Activated CD8-positive, alpha-beta T cell treated with anti-CD3 and anti-CD28 coated beads for 36 hours (primary cell): ENCODE measurements at places on chromosomes 13 and 19.

- DNase-seq: no peak
Measured at GRCh38 chr13:27659145-27659865, 37.6 kb downstream of the POLR1D start.

- DNase-seq: no peak
Measured at GRCh38 chr13:109665240-109665639, 121.1 kb downstream of the IRS2 start.

- no peak for DNase-seq
Measured at GRCh38 chr13:32179708-32180107, 135.5 kb downstream of the ZAR1L start.

DNA sequence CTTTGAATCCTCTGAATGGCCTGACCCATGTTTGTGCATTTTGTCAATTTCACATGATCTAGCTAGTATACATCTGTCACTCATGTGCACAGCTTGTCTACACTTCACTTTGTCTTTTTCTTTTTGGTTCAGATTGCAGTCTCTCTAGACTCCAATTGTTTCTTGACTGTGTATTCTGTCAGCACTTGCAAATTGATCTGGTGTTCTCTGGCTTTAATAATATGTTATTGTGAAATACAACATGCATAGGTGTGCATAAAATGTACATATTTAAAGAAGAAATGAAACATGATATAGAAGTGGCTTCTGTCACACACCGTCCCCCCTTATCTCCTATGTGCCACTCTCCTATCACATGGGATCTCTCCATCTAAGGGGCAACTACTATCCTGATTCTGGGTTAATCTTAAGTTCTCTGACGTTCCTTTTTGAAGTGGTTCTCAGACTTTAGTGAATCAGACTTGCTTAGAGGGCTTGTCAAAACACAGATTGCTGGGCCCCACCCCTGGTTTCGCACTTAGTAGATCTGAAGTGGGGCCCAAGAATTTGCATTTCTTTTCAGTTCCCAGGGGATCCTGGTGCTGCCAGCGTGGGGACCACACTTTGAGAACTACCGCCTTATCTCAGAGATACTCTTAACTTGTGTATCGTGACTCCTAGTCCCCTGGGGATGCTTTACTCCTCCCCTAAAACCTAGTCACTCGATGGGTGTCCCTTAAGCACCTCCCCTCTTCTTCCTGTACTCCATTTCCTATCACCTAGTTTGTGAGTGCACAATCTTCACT, 5.8 kb downstream of the KRTDAP start:
- peak; percentile 24 for DNase-seq

DNA sequence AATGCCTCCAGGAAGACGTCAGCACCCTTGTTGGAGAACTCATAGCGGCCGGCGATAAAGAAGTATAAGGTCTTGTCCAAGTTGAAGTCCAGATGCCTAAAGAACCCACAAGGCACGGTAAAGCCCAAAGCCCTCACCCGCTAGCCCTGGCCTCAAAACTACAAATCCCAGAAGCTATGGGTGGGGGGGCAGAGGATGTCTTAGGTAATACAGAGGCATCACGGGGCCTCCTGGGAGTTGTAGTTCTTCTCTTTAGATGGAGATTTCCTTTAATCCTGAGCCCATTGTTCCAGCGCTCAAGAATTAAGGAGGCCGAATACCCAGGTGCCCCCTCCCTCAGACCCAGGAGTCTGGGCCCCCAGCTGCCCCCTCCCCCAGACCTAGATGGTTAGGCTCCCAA, 10.8 kb downstream of the GYS1 start:
- DNase-seq: no peak

DNA sequence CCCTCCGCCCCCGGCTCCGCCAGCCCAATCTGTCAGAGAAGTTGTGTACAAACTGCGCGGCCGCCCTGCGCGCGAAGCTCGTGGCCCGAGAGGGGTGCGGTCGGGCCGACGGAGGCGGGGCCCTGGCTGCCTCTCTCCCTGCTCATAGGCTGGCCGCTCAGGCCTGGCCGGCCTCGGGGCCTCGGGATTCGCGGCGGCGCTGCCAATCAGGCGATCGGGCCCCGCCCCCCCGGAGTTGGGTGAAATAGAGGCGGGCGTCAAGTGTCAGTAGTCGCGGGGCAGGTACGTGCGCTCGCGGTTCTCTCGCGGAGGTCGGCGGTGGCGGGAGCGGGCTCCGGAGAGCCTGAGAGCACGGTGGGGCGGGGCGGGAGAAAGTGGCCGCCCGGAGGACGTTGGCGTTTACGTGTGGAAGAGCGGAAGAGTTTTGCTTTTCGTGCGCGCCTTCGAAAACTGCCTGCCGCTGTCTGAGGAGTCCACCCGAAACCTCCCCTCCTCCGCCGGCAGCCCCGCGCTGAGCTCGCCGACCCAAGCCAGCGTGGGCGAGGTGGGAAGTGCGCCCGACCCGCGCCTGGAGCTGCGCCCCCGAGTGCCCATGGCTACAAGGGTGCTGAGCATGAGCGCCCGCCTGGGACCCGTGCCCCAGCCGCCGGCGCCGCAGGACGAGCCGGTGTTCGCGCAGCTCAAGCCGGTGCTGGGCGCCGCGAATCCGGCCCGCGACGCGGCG, at the start of gene KLF5:
KLF5 (plus strand) TSS at position 270 of the 724 bp plus-strand sequence; CDS start at position 593, 323 bp downstream.
- DNase-seq: peak; percentile 96

GRCh38 chr13:107753291-107753690, 462.0 kb downstream of the LIG4 start:
- no peak for DNase-seq

DNA sequence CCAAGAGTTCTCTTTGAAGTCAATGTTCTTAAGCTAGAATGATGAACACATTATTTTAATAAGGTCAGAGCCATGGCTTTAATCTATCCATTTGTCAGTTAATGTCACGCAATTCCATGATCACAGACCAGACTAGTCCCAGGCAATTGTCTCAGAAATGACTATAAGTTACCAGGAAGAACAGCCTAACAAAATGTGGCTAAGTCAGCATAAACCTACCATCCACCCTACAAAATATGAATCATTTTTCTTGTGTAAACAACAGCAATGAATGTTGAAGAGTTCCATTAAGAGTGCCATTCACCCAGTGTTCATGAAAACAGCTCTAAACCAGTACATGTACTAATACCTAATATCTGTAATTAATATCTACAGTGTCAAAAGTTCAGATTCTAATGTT, 127.5 kb downstream of the KCTD12 start:
- no peak for DNase-seq
